ENCODE measurements at places on chromosomes 16 and 17.
A peak's percentile ranks its signal among the peaks of the same experiment; 100 is the strongest.

- no peak for DNase-seq
Observed at GRCh38 chr16:77424871-77425604, 9.8 kb downstream of the ADAMTS18 start.

DNA sequence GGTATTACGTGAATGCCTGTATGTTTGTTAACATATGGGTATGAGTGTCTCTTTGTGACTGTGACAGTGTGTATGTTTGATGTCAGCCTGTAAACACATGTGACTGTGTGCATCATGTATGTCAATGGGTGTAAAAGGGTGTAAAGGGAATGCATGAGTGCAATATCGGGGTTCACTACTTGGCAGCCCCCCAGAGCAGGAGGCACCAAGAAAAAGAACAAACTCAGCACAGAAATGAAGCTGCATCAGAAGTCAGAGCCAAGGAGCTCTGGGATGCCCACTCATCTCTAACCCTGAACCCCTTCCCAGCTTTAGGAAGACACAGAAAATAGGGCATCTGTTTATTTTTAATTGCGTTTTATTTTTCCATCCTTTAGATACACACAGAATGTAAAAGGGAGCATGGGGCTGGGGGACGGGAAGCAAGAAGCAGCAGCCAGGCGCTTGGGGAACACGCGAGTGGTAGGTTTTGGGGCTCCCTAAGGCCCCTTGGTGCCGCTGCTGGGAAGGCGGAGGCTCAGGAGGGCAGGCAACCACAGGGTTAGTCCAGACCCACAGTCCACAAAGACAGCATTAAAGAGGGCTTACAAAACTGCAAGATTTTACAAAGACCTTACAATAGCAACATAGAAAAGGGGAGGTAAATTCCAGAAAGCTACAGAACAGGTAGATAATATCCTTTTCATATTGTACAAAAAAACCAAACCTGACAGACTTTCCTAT is 2.3 kb upstream of the HOXB6 start:
- no peak for DNase-seq

DNA sequence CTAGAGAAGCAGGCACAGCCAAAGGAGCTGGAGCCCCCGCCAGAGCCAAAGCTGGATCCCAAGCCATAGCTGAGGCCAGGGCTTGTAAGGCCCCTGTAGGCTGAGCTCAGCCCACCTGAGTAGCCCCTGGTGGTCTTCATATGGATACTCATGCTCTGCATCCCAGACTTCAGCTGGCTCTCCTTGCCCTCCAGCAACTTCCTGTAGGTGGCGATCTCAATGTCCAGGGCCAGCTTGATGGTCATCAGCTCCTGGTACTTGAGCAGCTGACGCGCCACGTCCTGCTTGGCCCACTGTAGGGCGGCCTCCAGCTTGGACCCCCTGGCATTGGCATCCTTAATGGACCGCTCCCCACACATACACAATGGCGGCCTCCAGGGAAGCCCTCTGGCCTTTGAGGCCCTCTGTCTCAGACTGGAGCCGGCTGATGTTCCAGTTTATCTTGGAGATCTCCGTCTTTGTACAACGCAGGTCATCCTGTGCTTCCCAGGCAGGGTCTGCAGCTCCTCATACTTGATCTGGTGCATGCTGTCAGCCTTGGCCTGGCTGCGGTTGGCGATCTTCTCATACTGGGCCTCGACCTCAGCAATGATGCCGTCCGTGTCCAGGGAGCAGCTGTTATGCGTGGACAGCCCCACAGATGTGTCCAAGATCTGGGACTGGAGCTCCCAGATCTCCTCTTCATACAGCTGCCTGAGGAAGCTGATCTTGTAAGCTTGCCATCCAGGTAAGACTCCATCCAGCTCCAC is 28.9 kb downstream of the IKZF3 start:
- no peak for DNase-seq

DNA sequence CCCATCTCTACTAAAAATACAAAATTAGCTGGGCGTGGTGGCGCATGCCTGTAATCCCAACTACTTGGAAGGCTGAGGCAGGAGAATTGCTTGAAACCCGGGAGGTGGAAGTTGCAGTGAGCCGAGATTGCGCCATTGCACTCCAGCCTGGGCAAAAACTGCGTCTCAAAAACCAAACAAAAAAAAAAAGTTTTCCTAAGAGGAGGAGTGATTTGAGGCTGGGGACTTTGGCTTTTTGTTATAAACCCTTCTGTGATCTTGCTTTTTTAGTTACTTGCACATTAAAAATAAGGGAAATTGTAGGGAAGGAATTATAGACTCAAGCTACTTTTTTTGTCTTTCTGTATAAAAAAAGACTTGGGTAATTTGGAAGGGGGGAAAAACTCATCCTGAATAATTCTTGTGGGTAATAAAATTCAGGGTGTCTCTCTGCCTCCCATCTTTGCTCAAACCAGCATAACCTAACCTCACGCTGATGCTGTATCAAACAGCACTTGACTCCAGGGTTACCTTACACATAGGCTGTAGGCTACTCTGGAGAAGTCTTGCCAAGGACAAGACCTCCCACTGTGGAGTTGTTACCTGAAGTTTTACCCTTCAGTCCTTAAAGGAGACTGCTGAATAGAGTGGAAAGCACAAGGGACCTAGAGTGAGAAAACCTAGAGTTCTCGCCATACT is 1.7 kb upstream of the CDR2 start:
- no peak for DNase-seq

- DNase-seq, result no peak
Observed at GRCh38 chr16:50446861-50447260, 78.1 kb upstream of the BRD7 start.

GRCh38 chr16:75239542-75240122 is 11.8 kb downstream of the BCAR1 start:
- no peak for DNase-seq

DNA sequence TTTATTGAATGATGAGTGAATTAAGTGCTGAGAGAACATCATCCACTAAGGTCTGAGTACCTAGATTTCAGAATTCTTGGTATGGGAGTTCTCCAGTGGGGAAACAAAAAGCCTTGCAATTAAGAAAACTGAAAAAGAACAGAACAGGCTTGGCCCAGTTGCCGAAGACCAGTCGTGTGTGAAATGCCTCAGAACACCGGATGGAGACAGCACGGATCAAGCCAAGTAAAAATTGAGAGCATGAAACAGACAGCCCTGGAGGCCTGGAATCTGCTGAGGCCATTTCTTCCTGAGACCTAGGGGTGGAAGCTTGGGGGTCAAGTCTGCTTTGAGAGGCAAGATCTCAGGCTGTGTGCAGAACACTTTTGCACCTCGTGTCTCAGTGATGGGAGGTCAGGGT is 43.3 kb downstream of the GRIN2A start:
- DNase-seq, result peak; percentile 12

DNA sequence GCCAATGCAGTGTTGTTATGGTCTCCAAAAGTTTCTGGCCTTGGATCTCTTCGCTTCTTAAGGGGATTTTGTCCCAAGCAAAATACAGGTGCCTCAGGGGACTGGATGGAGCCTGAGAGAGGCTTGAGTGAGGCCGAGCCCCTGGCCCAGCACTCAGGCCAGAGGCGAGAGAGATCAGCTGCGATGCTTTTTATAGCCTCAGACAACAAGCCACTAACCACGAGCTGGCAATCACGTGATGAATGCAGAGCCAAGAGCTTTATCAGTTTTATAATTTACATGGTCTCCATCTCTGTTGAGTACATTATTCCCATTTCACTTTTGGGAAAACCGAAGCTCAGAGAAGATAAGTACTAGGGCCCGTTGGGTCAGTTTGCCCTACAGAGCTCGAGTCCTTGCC is 360.0 kb upstream of the CDH5 start:
- DNase-seq, result no peak

DNA sequence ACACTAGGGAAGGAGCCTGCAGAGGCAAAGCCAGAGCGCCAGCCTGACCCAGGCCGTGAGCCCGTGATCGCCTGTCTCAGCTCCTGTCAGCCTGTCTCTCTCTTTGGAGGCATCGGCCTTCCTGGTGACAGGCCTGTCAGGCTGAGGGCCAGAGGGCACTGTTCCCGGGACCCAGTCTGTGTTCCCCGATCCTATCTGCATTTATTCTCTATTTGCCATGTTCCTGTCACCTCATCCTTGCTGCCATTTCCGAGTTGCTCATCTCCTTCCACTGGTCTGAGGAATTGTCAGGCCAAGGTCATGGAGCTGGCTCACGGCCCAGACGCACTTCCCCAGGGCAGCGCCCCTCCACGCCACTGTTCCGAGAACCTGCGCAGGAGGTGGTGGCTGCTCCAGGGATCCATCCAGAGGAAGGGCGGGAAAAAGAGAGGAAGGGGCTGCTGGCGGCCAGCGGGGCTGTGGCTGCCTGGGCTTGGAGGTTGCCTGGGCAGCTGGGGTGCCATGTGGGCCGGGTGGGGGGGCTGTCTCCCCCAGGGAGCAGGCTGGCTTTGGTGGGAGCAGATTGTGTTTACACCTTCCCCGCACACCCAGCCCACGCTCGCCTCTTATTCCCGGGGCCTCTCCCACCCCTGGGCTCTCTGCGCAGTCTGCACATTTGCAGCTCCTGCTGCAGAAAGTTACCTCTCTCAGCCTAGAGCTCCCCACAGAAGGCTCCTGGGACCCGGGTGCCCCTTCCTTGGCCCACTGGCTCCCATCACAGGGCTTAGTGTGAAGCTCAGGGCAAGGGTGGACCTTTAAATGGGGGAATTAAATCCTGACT is 4.9 kb downstream of the PRCD start:
- DNase-seq, result peak; percentile 70

GRCh38 chr16:81448154-81449131 is 3.8 kb downstream of the CMIP start:
- DNase-seq, result peak; percentile 18

- no peak for DNase-seq
Observed at GRCh38 chr17:73717690-73718089, 73.4 kb upstream of the SDK2 start.

DNA sequence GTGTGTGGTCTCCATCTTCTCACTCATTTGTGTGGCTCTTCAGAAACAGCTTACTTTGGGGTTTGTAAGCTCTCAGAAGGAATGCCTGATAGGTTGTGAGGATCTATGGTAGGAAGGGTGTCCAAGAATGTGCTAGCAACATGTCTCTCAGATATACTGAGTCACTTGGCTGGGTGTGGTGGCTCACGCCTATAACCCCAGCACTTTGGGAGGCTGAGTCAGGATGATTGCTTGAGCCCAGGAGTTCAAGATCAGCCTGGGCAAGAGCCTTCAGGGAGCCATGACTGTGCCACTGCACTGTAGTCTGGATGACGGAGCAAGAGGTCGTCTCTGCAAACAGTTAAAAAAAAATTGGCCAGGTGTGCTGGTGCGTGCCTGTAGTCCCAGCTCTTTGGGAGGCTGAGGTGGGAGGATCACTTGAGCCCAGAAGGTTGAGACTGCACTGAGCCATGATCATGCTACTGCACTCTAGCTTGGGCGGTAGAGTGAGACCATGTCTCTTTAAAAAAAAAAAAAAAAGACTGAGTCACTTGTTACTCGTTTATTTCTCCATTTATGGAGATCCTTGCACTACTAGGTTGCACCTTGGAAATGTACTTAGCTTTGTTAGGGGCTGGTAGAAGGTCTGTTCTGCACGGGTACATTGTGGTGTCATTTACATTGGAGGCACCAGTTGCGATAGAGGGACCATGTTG is 232.0 kb downstream of the SNX29 start:
- no peak for DNase-seq

DNA sequence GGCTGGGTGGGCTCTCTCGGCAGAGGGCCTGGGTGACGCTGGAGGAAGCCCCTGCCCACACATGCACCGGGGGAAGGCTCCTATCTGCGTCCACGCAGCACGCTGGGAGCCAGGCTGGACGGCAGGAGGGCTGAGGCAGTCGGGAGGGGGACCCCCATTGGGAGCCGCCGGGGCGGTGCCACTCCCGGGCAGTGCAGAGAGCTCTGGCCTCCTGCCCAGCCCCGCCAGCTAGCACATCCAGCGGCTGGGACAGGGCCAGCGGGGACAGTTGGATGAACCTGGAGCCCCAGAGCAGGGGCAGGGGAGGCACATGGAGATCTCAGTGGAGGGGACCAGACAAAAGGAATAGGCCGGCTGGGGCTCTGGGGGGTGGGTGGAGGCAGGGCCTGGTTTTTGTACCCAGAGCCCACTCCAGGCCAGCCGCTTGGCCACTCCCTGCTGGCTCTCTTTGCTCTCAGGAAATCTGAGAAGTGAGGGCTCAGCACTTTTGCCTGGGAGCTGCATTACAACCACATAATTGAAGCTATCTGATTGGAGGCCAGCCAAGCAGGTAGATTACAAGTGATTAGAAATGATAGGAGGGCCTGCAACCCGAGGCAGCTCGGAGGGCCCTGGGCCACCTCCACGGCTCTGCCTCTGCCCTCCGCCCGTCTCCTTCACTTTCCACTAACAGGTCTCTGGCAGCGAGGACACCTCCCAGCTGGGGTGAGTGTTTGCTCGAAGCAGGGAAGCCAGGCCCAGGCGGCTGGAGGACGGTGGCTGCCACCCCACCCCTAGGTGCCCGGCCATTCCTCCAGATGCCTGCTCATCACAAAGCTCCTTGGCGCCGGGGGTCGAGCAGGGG is 40.1 kb downstream of the ENGASE start:
- no peak for DNase-seq

GRCh38 chr16:89123001-89123830 is 29.6 kb downstream of the ACSF3 start:
- DNase-seq, result no peak

DNA sequence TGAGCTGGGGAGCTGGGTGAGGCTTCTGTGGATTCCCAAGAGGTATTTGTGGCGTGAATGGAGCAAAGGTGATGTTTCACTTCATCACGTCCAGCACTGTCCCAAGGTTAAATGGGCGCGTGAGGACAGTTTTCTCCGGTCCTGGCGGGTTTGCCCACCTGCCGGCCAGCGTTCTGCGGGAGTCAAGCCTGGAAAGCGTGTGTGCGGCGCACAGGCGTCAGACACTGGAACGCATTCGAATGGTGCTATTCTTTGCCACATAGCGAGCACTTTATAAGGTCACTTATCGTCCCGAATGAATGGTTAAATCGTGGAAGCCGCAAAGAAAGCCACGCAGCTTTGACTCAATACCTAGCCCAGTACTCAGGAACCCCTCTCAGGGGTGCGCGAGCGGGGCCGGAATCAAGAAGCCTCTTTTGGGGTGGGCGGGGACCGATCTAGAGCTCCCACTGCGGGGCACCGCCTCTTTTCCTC is 446 bp upstream of the PSMD11 start:
- no peak for DNase-seq

DNA sequence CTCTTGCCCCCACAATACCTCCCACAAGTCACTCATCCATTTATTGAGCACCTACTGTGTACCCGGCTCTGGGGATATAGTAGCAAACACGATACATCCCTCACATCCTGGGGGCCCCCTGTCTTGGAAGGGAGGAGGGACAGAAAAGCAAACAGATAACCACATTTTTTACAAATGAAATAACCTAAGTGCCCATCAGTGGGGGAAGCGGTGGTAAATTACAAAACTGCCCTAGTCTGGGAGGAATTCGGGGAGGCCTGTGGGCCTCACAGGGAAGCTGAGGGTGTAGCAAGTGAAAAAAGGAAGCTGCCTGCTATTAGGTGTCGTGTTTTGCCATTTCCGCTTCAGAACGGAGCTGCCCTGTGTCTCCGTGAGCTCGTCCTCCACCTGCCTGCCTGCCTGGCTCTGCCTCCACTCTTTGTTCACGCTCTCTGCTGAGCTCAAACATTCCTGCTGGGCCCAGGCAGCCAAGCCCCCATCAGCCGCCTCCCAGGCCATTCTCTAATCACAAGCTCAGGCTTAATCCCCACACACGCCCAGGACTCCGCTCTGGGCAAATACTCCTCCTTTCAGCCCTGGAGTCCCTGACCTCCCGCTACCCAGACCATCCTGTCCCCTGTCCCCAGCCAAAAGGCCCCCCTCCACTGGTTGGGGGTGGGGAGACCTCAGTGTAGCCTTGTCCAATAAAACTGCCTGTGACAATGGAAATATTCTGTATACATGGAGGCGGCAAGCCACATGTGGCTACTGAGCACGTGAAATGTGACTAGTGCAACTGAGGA is 10.2 kb upstream of the SEC14L5 start:
- DNase-seq, result no peak
